ENCODE measurements at places on chromosomes 12 and 14.

GRCh38 chr12:94047781-94048567, 100.4 kb upstream of the PLXNC1 start:
- no peak for DNase-seq

GRCh38 chr12:127300753-127301152, 966.2 kb upstream of the TMEM132C start:
- no peak for DNase-seq

- DNase-seq: no peak
Observed at GRCh38 chr14:103028772-103029171, 28.6 kb downstream of the CDC42BPB start.

DNA sequence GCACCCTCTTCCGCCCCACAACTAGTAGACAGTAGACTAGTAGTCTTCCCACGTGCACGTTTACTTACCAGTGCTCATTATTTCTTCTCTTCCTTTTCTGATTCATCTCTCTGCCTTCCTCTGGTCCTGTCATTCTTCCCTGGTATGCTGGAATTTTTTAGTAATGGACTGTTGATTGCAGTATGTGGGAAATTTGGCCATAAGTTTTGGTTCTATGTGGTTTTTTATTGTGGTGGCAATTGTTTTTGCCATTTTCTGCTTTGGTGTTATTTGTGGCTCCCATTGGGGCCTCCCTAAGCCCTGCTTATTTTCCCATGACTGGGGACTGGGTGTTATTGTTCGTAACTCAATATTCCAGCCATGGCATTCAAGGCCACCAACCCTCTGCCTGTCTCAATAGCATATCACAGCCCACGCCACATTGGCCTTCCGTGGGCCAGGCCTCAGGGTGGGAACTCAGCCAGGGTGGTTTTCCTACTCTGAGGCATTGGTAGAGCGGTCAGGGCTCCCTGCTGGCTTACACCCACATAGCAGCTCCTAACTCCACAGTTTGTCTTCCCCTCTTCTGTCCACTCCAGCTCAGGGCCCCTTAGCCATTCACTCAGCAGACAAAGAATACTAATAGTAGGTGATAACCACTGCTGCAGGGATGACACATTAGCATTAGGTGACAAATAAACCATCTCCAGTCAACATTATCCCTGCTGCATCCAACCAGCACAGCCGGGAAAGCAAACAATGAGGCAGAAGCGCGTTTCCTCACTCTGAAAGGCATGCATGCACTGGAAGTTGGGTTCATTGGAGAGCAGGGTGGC, 321.5 kb downstream of the CACNA1C start:
- no peak for DNase-seq

- DNase-seq: no peak
Observed at GRCh38 chr14:49636866-49637265, 1.8 kb upstream of the DNAAF2 start.

- DNase-seq: no peak
Observed at GRCh38 chr14:92473969-92474535, 39.5 kb upstream of the RIN3 start.

DNA sequence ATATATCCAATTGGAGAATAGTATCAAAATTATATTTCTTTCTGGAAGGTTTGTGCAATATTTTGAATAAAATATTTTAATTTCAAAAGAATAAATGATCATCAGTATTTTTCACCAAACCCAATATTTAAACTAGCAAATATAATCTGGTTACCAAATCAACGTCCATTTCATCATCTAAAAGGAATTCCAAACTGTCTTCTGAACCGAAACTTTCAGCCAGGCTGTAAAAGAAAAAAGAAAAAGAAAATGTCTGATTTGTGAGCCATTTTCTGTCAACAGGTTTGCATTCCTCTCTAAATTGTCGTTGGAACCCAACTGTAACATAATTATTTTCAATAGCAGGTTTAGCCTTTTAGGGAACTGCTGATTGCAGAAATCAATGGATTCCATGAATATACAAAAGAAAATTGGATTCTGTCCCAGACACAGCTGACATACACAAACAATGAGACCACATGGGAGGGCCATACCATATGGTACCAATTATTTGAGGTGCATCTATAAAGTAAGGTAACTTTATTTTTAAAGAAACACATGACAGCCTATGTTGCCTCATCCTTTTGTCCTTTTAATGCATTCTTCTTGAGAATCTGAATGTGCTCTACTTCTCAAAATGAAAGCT, 22.7 kb downstream of the SNRPF start:
- DNase-seq: no peak

GRCh38 chr12:40515041-40515816, 177.0 kb upstream of the CNTN1 start:
- no peak for DNase-seq

DNA sequence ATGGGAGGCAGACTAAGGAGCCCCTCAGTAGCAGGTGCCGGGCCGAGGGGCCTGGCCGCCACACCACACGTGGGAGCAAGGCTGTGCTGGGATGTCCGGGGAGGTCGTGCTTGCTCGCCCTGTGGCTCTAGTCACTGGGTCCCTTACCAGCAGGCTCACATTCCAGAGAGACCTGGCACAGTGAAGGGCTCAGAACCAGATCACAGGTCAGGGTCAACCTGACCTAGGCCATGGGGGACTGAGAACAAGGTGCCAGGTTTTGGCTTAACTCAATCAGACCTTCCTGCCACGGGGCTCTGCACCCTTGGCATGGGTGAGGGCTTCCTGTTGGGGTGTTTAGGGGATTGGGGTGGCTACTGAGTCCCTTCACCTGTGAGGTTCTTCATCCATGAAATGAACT, 22.3 kb downstream of the DEGS2 start:
- DNase-seq: no peak

- DNase-seq: no peak
Observed at GRCh38 chr12:98275131-98275475, 240.3 kb upstream of the TMPO start.

GRCh38 chr12:6708960-6709394, 8.4 kb upstream of the PIANP start:
- DNase-seq: no peak

- no peak for DNase-seq
Observed at GRCh38 chr12:44874981-44875416, 1.1 kb downstream of the NELL2 start.

GRCh38 chr12:130626601-130627000, 89.5 kb downstream of the RIMBP2 start:
- DNase-seq: no peak

DNA sequence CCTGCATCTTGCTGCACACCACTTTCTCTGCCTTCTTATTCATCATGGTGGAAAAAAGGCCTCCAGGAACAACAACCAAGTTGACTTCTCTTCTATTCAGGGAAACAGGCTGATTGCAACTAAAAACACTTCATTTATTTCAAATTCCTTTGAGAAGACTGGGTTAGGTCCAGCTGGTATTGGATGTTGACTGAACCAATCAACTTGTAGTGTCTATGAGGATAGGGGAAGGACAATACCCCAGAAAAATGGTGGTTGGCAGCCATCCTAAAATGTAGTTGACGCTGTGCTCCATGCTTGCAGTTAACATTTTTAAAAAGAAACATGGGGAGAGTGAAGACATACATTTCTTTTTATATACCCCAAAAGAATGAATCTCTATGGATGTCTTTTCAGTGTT, 34.4 kb upstream of the CRADD start:
- no peak for DNase-seq

DNA sequence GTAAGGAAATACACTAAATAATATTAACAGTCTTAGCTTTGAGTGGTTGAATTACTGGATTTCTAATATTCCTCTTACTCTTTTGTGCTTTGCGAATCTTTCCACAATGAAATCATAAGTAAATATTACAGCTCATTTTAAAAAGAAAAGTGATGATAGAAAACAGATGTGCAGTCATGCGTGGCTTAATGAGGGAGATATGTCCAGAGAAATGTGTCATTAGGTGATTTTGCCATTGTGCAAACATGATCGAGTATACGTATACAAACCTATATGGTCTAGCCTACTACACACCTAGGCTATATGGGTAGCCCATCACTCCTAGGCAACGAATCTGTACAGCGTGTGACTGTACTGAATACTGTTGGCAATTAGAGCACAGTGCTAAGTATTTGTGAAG, 59.3 kb downstream of the SLC15A5 start:
- no peak for DNase-seq

- no peak for DNase-seq
Observed at GRCh38 chr12:15206338-15206737, 14.9 kb downstream of the RERG start.

DNA sequence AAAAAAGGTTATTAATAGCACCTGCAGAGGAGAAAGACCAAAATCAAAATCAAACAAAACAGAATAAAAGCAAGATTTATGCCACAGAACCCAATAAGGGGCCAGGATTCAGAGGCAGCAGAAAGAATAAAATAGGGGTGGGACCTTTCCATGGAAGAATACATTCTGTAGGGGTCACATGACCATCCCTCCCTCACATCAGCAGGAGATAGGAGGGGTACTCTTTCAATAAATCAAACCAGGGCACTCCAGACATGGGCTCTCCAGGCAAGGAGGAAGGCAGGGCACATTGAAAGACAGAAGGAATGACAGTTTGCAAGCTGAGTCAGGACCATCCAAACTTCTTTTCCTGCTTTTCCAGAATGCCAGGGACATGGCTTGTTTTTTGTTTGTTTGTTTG, 39.8 kb downstream of the OTX2 start:
- DNase-seq: no peak

DNA sequence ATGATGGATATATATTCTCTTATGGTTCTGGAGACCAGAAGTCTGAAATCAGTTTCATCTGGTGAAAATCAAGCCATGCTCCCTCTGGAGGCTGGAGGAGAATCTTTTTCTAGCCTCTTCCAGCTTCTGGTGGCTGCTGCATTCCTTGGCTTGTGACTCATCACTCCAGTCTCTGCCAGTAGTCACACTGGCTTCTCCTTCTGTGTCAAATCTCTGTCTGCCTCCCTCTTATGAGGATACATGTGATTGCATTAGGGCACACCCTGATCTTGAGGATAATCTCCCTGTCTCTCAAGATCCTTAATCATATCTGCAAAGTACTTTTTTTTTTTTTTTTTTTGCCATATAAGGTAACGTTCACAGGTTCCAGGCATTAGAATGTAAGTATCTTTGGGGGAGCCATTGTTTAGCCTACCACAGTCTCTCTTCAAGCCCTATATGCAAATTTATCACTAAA, 17.7 kb downstream of the DNAL1 start:
- no peak for DNase-seq

- DNase-seq: no peak
Observed at GRCh38 chr14:55794655-55795595, 214.9 kb downstream of the KTN1 start.

DNA sequence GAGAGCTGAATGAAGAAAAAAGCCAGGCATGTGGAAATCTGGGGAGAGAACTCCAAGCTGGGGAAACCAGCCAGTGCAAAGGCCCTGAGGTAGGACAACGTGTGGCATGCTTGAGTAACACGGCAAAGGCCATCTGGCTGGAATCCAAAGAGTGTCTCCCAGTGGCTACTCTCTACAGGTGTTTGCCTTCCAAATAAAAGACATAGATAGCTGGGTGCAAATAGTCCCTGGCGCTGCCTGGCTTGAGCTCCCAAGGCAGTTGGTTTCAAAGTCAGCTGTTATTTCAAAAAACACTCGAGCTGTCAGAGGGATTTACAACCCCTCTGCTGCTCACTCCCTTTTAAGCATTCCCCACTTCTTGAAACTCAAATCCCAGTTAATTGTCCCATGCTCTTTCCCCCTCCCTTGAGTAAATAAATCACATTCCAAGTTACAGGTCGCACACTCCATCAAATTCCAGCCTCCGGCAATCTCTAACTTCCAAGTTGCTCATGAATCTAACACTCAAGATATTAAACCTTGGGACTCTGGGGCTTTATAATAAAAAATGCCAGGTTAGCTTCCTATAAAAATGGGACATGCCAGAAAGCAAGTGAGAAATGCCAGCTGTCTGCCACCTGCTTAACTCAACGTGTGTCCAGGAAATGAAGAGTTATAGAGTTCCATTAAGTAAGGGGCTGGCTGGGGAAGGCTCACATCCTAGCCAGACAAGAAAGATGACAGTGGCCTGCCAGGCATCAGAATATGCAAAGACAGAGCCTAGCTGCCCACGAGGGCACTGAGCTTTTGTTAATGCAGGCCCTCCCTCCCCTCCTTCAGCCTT, 133.6 kb upstream of the NOS1 start:
- DNase-seq: no peak

GRCh38 chr12:120677765-120678473, 9.0 kb upstream of the MLEC start:
- no peak for DNase-seq

DNA sequence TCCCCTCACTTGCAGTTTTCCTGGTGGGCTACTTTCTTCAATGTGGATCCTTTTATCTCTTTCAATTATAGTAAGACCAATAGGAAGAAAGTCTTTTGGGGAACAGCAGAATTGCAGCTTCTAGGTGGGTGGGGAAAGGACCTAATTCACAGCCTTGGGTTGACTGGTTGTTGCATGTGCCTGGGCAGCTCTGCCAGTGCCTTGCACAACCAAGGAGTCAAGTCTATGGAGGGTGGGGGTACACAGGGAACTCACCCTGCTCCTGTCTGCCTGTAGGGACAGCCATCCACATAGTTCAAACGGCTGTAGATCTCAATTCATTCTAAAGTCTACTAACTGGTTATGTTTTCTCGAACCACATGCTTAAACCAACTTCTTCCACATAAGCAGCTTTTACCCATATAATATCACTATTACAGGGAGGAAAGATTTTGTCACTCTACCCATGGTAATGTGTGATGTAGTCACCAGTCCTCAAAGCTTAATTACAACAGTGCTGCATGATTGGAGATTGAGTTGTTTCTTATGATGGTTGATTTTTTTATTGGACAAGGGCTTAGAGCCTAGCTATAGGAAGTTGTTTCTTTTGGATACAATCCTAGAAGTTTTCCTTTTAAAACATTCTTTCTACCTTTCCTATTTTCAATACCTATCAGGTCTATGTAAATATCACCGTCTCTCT, 117.7 kb upstream of the FRMD6 start:
- DNase-seq: no peak

- no peak for DNase-seq
Observed at GRCh38 chr12:115946867-115947695, 330.4 kb downstream of the MED13L start.

GRCh38 chr14:96512602-96513397, 10.6 kb downstream of the PAPOLA start:
- DNase-seq: no peak

All from NCI-H1048 (cell line).